ENCODE measurements at places on chromosomes 5 and 9.
A peak's percentile ranks its signal among the peaks of the same experiment; 100 is the strongest.

GRCh38 chr5:50292735-50293394, 148.2 kb downstream of the EMB start:
- no peak overlapping the region for H3K27ac ChIP-seq
- no peak for DNase-seq
- H3K36me3 ChIP-seq: no peaks in the 10 kb centered on the region

DNA sequence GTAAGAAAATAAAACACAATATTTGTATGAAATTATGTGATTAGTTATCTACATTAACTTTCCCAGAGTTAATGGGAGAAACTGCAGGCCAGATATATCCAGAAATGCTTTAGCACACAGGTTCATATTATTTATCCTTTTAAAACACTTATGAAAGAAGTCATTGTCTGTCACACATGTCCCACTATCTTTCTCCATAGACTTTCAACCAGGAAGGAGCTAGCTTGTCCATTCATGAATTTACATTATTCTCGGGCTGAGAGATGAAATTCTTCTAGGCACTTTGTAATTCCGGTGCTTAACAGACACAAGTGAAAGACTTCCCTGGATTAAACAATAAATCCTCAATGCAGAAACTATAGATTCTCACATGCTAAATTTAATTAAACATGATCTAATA, 1043.2 kb downstream of the CDH9 start:
- no peak for DNase-seq
- H3K36me3 ChIP-seq: no peaks in the 10 kb centered on the region
- H3K4me3 ChIP-seq: no peak overlapping the region
- no peaks in the 10 kb centered on the region for H3K27me3 ChIP-seq
- no peaks in the 10 kb centered on the region for H3K4me1 ChIP-seq
- H3K27ac ChIP-seq: no peak overlapping the region

DNA sequence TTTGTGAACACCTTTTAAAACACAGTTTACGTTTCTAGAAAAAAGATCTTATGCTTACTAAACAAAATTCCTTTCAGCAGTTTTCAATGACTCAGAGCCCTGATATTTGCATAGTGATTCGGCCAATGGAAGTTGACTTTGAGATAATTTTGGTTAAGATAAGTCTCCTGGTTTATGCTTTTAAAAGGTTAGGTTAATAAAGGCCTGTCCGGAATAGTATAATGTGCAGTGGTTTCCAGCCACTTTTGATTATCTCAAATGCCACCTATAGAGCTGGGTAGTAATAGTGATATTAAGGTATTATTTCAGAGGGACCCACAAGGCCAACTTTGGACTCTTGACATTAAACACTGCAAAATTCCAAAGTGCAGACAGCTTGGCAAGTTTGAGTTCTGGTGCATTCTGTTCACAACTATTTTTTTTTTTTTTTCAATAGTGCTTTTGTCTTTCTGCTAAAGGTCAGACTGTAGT, 86.1 kb downstream of the F2RL2 start:
- H3K36me3 ChIP-seq: no peaks in the 10 kb centered on the region
- no peak for DNase-seq
- H3K4me1 ChIP-seq: no peaks in the 10 kb centered on the region
- no peak overlapping the region for H3K4me3 ChIP-seq
- H3K27me3 ChIP-seq: no peaks in the 10 kb centered on the region

GRCh38 chr9:130531670-130532069, 47.7 kb upstream of the FUBP3 start:
- H3K27me3 ChIP-seq: peaks cover 2% of the 10 kb centered on the region
- H3K4me1 ChIP-seq: peaks cover 2% of the 10 kb centered on the region

- no peaks in the 10 kb centered on the region for H3K36me3 ChIP-seq
- H3K27me3 ChIP-seq: no peaks in the 10 kb centered on the region
- no peak for DNase-seq
- H3K27ac ChIP-seq: no peak overlapping the region
- H3K4me1 ChIP-seq: peaks cover 2% of the 10 kb centered on the region
Measured at GRCh38 chr5:142104491-142104890, 4.1 kb upstream of the NDFIP1 start.

GRCh38 chr5:80623999-80624398, 30.5 kb upstream of the MSH3 start:
- no peak overlapping the region for H3K4me3 ChIP-seq
- no peak overlapping the region for H3K27ac ChIP-seq
- no peaks in the 10 kb centered on the region for H3K4me1 ChIP-seq
- H3K27me3 ChIP-seq: no peaks in the 10 kb centered on the region

DNA sequence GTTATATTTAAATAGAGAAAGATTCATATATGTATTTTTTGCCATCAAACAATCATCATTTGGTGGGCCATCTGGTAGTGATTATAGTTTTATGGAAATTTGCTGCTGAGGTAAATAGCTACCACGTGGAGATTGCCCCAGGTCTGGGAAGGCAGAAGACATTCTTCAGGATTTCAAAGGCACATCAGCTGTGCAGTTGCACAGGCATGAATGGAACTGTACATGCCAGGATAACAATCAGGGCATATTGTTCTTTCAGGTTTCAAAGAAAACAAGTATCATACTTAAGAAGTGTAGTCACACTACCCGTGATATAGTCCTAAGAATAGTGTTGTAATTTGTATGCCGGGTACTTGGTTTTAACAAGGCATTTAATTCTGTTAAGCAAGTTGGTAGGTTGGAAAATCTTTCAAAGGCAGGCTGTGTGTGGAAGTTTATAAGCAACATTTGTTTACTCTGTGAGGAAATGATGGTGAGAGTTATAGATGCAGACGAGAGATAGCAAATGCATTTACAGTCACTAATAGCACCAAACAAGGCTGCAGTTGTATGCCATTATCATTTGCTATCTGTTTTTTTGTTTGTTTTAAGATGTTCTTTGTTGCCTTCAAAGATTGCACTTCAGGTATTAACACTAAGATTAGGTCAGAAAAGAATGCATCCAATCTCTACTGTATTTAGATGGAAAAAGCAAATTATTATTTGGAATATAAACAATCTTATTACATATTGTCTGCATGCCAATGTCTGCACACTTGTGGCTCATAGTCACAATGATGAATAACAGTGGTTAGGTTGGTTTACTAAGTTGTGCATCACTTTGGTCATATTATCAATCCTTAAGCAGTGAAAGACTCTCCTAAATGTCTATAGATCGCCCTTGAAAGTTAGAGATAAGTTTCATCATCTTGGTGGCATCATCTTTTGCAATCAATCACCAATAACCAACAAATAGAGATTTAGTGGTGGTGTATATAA, 55.3 kb downstream of the RPS23 start:
- no peak overlapping the region for H3K4me3 ChIP-seq
- H3K27me3 ChIP-seq: no peaks in the 10 kb centered on the region
- peak; percentile 56 for DNase-seq
- peaks cover 6% of the 10 kb centered on the region for H3K4me1 ChIP-seq

DNA sequence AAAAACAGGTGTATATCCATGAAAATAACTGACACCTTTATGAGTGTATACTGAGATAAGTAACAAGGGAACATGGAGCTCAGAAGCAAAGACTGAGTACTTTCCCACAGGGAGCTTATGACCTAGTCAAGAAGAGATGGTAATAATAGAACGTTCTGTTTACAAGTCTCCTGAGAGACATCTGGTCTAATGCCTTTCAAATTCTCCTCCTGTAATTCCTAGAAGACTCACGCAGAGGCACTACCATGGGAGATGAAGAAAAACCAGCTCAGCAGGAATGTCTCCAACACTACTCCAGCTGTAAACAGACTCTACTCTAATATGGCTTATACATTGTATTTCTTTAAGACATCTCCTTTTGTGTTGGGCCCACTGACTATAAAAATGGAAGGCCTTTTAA, 503.6 kb upstream of the TUSC1 start:
- H3K27ac ChIP-seq: no peak overlapping the region
- DNase-seq: no peak
- no peaks in the 10 kb centered on the region for H3K36me3 ChIP-seq
- H3K27me3 ChIP-seq: no peaks in the 10 kb centered on the region

DNA sequence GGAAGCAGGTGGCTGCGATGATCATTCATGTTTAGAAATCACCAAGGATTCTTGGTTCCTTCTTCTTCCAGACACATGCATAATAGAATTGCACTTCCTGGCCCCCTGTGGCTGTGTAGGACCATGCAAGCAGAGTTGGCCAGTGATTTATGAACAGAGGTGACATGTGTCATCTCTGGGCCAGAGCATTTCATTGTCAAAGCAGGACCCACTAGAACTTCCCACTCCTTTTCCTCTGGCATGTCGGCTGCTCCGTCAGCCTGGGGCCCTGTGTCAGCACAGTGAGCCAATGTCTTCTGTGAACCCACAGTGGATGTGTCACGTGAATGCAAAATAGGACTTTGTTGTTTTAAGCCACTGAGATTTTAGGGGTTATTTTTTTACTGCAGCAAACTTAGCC, 59.2 kb downstream of the HSD17B3 start:
- no peaks in the 10 kb centered on the region for H3K4me1 ChIP-seq
- no peak overlapping the region for H3K4me3 ChIP-seq
- peaks cover 3% of the 10 kb centered on the region for H3K27me3 ChIP-seq
- no peaks in the 10 kb centered on the region for H3K36me3 ChIP-seq
- H3K27ac ChIP-seq: no peak overlapping the region
- no peak for DNase-seq

DNA sequence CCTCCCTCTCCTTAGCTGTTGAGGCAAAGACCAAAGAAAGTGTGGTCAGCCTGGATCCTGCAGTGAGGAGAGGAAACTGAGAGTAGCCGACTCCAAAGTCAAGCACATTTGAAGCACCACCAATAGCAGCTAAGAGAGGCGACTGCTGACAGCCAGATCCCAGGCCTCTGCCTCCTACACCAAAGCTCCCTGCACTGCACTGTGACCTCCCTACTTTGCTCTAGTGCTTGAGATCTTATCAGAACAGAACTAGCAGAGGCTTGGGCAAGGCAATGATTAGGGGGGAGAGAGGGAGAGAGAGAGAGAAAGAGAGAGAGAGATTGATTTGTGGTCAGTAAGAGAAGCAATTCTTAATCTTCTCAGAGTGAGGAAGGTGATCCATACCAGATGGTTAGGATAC, 216.3 kb downstream of the CDK5RAP2 start:
- no peaks in the 10 kb centered on the region for H3K36me3 ChIP-seq
- no peak for DNase-seq
- H3K27ac ChIP-seq: no peak overlapping the region
- no peak overlapping the region for H3K4me3 ChIP-seq
- no peaks in the 10 kb centered on the region for H3K4me1 ChIP-seq

GRCh38 chr5:174556756-174557155, 167.6 kb upstream of the MSX2 start:
- no peaks in the 10 kb centered on the region for H3K36me3 ChIP-seq
- H3K4me1 ChIP-seq: no peaks in the 10 kb centered on the region
- no peak overlapping the region for H3K27ac ChIP-seq
- peak; percentile 62 for DNase-seq
- no peak overlapping the region for H3K4me3 ChIP-seq

DNA sequence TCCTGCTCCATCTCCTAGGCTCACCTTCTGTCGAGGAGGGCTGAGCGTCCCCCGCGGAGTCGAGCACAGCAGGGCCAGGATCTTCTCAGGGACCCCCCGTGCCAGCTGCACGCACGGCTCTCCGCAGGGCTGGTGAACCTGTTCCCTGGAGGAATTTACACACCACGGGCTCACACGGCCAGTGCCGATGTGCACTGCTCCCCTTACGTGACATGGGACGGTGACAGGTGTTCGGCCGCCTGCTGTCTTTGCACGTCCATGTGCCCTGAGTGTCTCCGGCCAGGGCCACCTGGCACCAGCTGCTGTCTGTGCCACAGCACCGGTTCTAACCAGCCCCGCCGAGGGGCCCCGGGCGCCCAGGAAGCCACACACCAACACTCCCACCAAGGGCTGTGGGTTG, 8.7 kb upstream of the AGPAT2 start:
- H3K27me3 ChIP-seq: peaks cover under 1% of the 10 kb centered on the region
- H3K36me3 ChIP-seq: no peaks in the 10 kb centered on the region
- no peak overlapping the region for H3K4me3 ChIP-seq
- H3K27ac ChIP-seq: no peak overlapping the region
- DNase-seq: no peak

- peaks cover 4% of the 10 kb centered on the region for H3K27me3 ChIP-seq
- DNase-seq: peak; percentile 19
- no peaks in the 10 kb centered on the region for H3K4me1 ChIP-seq
- H3K4me3 ChIP-seq: no peak overlapping the region
- no peaks in the 10 kb centered on the region for H3K36me3 ChIP-seq
Measured at GRCh38 chr9:83199240-83199639, 136.3 kb upstream of the RASEF start.

DNA sequence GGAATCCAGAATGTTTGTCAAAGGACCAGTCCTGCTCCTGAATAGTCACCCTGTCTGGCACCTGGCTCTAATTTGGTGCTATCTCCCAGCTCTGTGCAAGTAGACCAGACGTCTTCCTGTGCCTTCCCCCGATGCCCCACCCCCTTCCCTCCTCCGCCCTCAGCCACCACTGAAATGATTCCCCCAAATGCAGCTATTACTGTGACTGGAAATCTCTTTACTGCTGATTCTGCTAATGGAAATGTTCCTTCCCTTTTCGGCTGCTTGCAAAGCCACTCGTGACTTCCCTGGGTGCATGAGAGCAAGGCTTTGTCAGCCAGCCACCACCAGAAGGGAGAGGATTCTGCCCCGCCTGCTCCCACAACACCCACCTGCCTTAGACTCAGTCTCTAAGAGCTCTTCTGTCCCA, 11.4 kb downstream of the ASTN2 start:
- H3K27me3 ChIP-seq: no peaks in the 10 kb centered on the region
- no peak overlapping the region for H3K27ac ChIP-seq
- no peak overlapping the region for H3K4me3 ChIP-seq
- H3K36me3 ChIP-seq: no peaks in the 10 kb centered on the region
- no peak for DNase-seq
- no peaks in the 10 kb centered on the region for H3K4me1 ChIP-seq

DNA sequence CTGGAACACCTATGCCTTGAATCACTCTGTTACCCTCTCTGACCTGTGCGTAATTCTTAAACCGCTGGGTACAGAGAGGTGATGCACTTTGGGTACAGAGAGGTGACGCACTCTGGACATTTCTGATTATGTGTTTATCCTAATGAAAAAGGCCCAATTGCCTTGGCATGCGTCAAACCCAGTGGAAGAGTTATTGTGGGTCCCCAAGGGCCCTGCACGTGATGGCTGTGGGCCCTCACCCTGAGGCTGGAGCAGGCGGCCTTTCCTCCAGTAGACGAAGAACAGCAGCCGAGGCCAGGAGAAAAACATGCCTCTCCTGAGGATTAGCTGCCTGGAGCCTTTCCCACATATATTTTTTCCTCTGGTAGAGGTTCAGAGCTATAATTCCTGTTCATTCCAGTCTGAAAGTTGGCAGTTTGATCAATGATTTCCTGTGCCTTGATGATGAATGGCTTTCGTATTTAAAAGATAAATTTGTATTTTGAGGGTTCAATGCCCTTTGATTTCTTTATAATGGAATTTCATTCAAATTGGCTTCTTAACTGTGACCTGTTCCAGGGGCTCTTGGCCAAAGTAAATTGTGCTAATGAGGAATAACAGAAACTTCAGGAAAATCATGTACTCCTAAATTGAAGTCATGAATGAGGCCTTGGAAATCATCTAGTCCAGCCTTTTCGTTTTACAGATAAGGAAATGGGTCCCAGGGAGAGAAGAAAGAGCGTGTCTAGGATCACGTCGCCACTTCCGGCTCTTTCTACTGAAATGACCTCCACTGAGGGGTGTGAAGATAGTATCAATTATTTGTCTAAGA, 22.8 kb downstream of the ACER2 start:
- peak; percentile 45 for DNase-seq
- H3K4me1 ChIP-seq: no peaks in the 10 kb centered on the region
- H3K27me3 ChIP-seq: no peaks in the 10 kb centered on the region
- no peak overlapping the region for H3K27ac ChIP-seq
